ENCODE measurements at places on chromosomes 6 and 20. TPM values are rescaled to one million over a fixed set of nuclear protein-coding genes. Genes with fewer than 3 reads are reported as not detected.

PAX1 gene
- 0.58 TPM for total RNA-seq

GRCh38 chr20:1469925-1470571, 3.4 kb upstream of the NSFL1C start:
- DNase-seq, result peak; percentile 93

GRCh38 chr6:93304505-93304904, 114.9 kb downstream of the EPHA7 start:
- no peak for DNase-seq

DNA sequence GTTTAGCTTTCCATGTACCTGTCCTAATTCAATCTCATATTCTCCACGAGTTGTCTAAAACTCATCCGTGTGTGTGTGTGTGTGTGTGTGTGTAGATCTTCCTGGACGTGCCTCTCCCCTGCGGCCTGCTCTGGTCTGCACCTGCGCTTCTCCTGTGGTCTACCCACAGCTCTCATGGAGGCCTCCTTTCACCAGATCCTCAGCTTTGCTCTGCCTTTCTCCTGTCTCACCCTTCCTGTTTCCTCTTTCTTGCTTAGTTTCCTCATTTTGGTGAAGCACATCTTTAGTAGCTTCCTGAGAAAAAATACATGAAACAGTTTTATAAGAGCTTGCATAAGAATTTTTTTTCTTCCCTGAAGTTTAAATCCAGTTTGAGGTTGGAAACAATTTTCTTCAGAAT, 18.1 kb downstream of the SLX4IP start:
- peak; percentile 58 for DNase-seq

DNA sequence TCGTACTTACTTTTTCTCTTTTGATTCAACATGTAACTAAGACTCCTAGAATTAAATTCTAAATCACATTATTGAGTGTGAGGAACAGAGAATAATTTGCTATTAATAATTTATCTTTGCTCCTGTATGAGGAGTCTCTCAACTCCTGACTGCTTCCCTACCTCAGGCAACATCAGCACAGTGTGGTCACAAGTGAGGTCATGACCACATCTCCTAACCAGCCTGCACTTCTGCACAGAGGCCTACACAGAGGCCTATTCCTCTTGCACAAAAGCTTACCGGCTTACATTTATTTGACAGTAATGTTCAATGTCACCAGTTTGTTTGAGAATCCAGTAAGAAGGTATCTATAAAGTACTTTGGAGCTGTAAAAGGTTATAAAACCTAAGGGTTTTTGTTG, 637.4 kb upstream of the MARCKS start:
- DNase-seq, result no peak

- no peak for DNase-seq
Observed at GRCh38 chr6:83815631-83816272, 37.4 kb upstream of the RIPPLY2 start.

NRSN1 gene
- not detected for total RNA-seq

GRCh38 chr6:104987218-104987617, 30.3 kb downstream of the LIN28B start:
- DNase-seq, result no peak

DNA sequence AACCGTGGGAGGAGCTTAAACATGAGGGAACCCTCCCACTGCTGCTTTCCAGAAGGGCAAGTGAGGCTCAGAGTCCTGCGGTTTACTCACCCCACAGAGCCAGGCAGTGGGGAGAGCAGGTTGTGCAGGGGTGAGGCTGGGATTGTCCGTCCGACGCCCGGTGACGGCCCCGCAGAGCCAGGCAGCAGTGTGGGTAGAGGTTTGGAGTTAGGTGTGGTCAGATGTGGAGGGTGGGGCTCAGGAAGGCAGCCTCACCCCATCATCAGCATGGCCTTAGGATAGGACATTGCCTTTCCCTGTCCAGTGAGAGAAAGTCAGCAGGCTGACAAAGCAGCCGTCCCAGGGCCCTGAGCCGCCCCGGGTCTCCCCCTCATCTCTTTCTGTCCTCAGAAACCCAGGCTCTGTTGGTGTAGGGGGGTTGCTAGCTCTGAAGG, 234.6 kb downstream of the DLL1 start:
- no peak for DNase-seq

TEAD3 gene
- 20.6 TPM for total RNA-seq

- DNase-seq, result peak; percentile 81
Observed at GRCh38 chr6:2857580-2858337, 16.1 kb upstream of the SERPINB1 start.

- DNase-seq, result no peak
Observed at GRCh38 chr20:34527016-34527415, 10.8 kb downstream of the DYNLRB1 start.

GRCh38 chr6:55397986-55398385, 70.7 kb downstream of the GFRAL start:
- DNase-seq, result no peak

GRCh38 chr6:88177961-88178464, 11.9 kb upstream of the CNR1 start:
- DNase-seq, result no peak

DNA sequence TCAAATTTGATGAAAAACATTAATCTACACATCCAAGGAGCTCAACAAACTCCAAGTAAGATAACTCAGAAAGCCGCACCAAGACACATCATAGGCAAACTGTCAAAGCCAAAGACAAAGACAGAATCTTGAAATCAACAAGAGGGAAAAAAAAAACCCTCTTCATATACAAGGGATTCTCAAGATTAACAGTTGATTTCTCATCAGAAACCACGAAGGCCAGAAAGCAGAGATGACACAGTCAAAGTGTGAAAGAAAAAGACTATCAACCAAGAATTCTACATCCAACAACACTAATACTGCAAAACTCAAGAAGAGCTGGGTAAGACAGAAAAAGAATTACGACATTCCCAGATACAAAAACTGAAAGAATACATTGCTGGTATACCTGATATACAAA, 73.8 kb downstream of the CDK19 start:
- DNase-seq, result no peak

RTEL1 gene
- total RNA-seq, result 8.4 TPM
